ENCODE measurements at places on chromosomes 12 and 14. TPM values are rescaled to one million over a fixed set of nuclear protein-coding genes. Genes with fewer than 3 reads are reported as not detected.
A peak's percentile ranks its signal among the peaks of the same experiment; 100 is the strongest.

GRCh38 chr12:95227818-95228356 is 10.3 kb downstream of the VEZT start:
- DNase-seq: no peak

- DNase-seq: no peak
Measured at GRCh38 chr14:96901227-96901626, 104.0 kb downstream of the VRK1 start.

DNA sequence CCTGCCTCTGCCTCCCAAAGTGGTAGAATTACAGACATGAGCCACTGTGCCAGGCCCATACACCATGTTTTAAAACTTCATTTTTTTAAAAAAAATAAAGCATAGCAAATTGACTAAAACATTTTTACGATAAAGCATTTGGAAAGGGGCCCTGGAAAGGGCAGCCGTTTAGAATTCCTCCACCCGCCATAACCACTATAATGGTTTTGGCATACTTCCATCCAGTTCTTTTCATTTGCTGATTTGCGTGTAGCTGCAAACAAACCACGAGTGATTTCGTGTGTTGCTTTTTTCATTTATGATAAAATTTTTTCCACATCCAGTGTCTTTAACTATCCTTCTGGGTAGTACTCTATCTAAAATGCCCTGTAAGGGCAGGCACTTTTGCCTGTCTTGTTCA is 91.8 kb upstream of the RIN3 start:
- no peak for DNase-seq

DNA sequence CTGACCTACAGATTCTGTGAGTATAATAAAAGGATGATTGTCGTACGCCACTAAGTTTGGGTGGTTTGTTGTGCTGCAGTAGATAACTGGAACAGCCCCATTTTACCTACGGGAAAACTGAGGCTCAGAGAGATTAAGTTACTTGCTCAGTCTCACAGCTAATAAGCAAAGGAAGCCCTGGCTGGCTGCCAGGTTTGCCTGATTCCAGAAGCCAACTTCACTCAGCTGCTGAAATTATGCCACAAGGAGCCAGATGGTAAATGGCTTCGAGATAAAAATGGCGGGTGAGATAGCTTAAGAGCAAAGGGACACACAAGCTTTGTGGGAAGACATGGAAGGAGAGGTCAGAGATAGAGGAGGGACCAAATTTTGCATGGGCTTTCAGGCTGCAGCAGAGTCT is 191.5 kb upstream of the NOS1 start:
- DNase-seq: peak; percentile 27

DNA sequence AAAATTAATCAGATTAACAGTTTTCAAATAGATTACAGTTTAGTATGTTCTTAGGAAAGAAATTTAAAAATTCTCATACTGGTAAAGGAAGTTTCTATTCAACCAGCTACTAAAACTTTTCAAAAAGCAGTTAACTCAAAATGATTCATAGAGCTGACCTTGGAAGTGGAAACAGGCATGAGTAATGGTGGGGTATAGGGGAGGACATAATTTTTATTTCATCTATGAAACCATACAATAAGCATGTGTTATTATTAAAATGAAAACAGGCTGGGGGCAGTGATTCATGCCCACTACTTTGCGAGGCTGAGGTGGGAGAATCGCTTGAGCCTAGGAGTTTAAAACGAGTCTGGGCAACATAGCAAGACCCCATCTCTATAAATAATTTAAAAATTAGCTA is 73.0 kb downstream of the DNAI7 start:
- no peak for DNase-seq

- no peak for DNase-seq
Measured at GRCh38 chr12:112537710-112538396, 119.1 kb downstream of the PTPN11 start.

- no peak for DNase-seq
Measured at GRCh38 chr12:43287706-43288383, 264.2 kb downstream of the ADAMTS20 start.

DNA sequence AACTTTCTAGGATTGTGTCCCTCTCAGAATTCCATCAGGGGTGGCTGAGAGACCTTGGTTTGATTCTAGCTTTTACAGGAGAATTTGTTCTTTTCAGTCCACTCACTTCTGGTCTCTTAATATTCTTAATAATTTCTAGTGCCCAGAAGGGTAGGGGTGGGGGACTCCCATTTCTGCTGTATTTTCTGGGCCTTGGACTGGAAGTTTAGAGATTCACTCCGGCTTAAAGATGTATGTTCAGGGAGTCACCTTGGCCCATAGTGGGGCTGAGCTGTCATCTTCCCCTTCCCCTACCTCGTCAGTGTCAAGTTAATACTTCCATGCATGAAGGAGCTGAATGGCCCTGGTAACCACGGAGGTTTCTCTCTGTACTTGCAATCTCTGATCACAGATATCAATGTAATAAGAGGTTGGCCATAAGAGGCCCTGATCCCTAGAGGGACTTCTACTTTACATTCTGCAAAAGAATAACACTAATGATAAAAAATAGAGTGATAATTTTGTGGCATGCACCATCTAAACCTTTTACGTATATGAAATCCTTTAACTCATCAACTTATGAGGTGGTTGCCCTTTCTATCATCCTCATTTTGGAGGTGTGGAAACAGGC is 6.7 kb downstream of the KRT81 start:
- DNase-seq: no peak

DNA sequence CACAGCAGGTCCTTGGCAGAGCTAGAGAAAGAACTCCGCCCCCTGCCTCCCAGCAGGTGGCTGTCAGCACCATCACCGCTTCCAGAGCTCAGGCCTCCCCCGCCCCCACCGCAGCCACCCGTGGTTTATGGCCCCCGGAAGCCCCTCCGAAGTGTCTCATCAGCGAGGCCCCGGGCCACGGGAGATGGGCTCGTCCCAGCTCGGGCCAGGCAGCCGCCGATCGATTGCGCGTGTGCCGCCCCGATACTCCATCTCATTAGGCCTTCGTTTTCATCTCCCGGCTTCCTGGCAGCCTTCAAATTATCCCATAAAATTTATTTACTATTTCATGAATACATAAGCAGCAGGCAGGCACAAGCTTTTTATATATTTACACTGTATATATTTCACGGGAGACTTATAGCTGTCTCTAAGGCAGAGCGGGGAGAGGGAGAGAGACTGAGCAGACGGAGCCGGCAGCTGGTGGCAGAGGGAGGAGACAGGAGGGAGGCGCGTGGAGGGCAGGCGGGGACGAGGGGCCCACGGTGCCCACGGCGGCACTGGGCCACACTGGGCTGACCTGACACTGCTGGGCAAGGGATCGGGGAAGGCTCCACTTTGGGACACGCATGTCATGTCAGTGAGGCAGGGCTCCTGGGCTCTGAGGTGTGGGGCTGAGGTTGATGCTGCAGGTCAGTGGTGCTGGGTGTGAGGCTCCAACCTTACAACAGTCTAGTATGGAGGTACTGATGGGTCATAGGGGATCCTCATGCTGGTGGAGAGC is 241.2 kb downstream of the RBM19 start:
- no peak for DNase-seq

- no peak for DNase-seq
Measured at GRCh38 chr12:116136340-116136739, 141.2 kb downstream of the MED13L start.

DNA sequence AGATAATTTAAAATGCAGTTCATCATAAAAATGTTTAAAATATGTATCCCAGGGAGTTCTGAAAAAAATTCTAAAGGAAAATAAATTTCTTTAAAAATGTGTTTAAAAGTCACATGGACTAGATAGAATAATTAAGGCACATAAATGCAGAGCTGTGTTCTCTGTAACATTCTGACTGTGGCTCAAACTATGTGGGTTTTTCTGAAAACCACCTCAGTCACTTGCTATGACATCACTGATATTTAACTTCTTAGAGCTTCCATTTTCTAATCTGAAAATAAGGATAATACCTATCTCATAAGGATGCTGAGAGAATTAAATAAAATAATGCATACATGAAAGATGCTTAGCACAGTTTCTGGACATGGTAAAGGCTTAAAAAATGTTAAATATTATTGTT is 107.3 kb downstream of the SLC41A2 start:
- DNase-seq: no peak

DNA sequence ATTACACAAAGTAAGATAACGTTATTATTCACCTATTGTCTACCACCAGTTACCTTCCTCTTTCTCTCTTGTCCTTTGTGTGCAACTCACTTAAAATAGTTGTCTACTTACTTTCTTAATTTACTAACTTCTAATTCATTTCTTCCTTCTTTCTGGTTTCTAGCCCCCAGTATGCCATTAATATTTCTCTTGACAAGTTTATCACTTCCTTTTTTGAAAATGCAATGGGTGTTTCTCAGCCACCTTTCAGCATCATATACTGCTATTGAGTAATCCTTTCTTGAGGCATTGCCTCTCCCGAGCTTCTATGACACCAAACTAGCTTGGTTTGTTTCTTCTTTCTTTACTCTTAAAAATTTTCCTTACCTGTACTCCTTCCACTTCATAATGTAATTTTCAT is 633.6 kb downstream of the TMTC2 start:
- DNase-seq: no peak

DNA sequence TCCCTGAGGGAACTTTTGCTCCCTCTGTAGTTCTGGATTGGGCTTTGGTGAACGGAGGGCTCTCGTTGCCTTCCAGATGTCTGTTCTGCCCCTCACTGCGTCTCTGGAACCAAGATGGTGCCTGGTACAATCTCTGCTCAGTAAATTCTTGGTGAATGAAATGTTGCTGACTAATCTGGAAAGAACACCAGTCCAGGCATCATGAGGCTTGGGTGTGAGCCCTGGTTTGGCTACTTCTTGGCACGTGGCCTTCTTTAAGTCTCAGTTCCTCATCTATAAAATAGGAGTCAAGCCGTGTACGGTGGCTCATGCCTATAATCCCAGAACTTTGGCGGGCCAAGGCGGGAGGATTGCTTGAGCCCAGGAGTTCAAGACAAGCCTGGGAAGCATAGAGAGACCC is 4.3 kb downstream of the HHIPL1 start:
- no peak for DNase-seq

- DNase-seq: no peak
Measured at GRCh38 chr12:126727218-126728075, 1539.5 kb upstream of the TMEM132C start.

- DNase-seq: peak; percentile 69
Measured at GRCh38 chr12:12376646-12377448, 20.0 kb downstream of the BORCS5 start.

DNA sequence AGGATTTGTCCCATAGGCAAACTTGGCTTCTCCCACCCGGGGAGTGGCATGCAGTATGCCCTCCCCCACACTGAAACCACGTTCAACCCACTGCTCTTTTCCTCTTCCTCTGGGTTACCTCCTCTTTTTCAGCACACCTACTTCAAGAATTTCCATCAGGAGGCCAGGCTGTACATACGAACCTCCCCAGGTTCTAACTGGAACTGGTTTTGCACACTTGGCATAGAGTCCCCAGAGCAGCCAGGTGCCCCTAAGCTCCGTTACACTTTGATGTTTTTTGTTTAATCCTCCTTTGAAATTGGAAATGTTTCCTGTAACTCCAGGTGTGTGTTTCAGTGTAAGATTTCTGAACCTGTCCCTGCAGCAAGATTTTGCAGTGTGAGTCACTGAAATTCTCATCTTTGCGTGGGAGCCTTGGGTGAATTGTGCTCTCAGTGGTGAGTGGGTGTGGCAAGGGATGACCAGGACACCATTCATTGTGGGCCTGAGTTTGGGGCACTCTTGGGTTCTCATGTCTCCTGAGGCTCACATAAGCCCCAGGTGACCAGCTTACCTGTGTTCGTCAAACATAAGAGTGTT is 18.2 kb downstream of the CD9 start:
- no peak for DNase-seq

GRCh38 chr14:105377555-105378182 is 20.7 kb upstream of the TEX22 start:
- DNase-seq: no peak

GRCh38 chr12:29662734-29663323 is 120.9 kb downstream of the TMTC1 start:
- DNase-seq: no peak

GRCh38 chr14:89013698-89014568 is 189.5 kb downstream of the TTC8 start:
- no peak for DNase-seq

- DNase-seq: no peak
Measured at GRCh38 chr14:54129850-54130640, 173.4 kb upstream of the BMP4 start.

DNA sequence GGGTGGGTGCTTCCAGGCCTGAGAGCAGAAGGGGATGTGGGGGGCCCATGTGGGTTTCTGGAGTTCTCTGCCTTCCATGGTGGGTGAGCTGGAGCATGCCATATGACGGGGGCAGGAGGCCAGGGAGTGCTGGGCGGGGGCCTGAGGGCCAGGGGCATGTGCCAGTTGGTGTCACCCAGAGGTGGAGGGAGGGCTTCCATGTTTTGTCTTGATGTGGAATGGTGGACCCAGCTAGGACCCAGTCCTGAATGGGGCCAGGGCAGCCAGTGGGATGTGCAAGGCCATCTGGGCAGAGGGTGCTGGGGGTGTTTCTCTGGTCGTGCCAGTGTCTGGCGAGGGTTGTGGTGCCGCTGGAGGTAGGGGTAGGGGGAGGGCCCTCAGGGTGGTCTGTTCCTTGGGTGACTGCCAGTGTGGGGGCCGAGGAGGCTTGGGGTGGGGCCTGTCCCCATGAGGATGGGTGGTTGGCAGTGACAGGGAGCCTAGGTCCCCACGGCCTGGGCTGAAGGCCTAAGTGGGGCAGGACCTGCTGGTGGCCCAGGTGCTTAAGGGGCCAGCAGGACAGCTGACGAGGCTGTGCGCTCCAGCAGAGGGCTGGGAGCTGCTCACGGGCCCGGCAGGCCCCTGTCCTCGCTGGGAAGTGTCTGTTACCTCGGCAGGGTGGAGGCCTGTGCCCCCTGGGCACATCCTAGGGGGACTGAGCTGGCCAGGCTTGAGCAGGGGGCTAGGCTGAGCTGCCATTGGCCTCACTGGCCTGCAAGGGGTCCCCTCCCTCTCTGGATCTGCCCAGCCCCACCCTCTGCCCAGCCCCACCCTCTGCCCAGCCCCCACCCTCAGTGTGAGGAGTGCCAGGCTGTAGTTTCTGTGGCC is 26.8 kb downstream of the CEP170B start:
- peak; percentile 5 for DNase-seq

- no peak for DNase-seq
Measured at GRCh38 chr12:68745376-68745903, 536 bp upstream of the SLC35E3 start.

GARIN6 gene
- total RNA-seq: not detected

DAAM1 gene
- 16.9 TPM for total RNA-seq

SLC25A47 gene
- total RNA-seq: not detected

STON2 gene
- total RNA-seq: 6.6 TPM

CLEC4D gene
- not detected for total RNA-seq

ZDHHC22 gene
- not detected for total RNA-seq

CCDC175 gene
- not detected for total RNA-seq

ESR2 gene
- not detected for total RNA-seq

NOVA1 gene
- total RNA-seq: 6.9 TPM

TSHR gene
- total RNA-seq: not detected
